ENCODE measurements at places on chromosomes 2 and 18.

- H3K27me3 ChIP-seq: no peaks in the 10 kb centered on the region
- no peak overlapping the region for H3K27ac ChIP-seq
- H3K36me3 ChIP-seq: no peaks in the 10 kb centered on the region
- no peak overlapping the region for H3K4me3 ChIP-seq
Measured at GRCh38 chr18:5964996-5965395, 69.7 kb upstream of the TMEM200C start.

- no peaks in the 10 kb centered on the region for H3K27me3 ChIP-seq
- DNase-seq: no peak
- no peaks in the 10 kb centered on the region for H3K36me3 ChIP-seq
- no peaks in the 10 kb centered on the region for H3K4me1 ChIP-seq
- H3K4me3 ChIP-seq: no peak overlapping the region
- H3K27ac ChIP-seq: no peak overlapping the region
Measured at GRCh38 chr2:223324402-223324801, 272.4 kb downstream of the KCNE4 start.

DNA sequence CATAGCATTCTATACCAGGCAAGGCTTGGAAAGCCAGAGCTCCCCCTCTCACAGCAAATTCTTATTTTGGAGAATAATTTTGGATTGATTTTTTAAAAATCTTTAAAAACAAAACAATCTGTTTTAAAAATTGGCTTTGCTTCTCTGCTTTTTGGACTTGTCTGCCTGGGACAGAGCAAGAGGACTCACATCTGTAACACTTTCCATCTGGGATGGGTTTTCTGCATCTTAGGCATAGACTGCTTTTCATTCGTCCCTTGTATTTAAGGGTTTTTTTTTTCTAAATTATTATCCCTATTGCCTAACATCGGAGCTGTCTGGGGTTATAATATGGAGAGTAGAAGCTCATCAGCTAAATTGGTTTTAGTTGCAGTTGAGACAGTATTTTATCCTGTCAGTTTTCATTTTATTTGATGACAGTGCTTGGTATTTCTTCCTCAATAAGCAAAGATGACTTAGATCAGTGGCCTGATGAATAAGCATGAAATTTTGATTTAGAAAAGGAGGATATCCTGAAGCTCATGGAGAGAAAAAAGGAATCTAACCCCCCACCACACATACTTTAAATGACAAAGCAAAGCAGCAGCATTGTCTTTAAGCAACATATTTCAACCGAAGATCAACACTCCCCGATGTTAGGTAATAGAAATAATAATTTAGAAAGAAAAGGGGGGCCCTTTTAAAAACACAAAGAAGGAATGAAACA, 2.3 kb upstream of the FZD7 start:
- H3K4me1 ChIP-seq: peaks cover 13% of the 10 kb centered on the region
- no peak overlapping the region for H3K4me3 ChIP-seq
- peaks cover 38% of the 10 kb centered on the region for H3K27me3 ChIP-seq
- no peak for DNase-seq

GRCh38 chr18:33838054-33838453, 260.0 kb downstream of the ASXL3 start:
- H3K36me3 ChIP-seq: no peaks in the 10 kb centered on the region
- DNase-seq: no peak
- no peaks in the 10 kb centered on the region for H3K4me1 ChIP-seq
- H3K27me3 ChIP-seq: no peaks in the 10 kb centered on the region
- H3K4me3 ChIP-seq: no peak overlapping the region
- H3K27ac ChIP-seq: no peak overlapping the region

- no peaks in the 10 kb centered on the region for H3K27me3 ChIP-seq
- H3K4me3 ChIP-seq: no peak overlapping the region
- H3K4me1 ChIP-seq: no peaks in the 10 kb centered on the region
- no peak overlapping the region for H3K27ac ChIP-seq
- no peak for DNase-seq
Measured at GRCh38 chr2:15582710-15583357, 8.8 kb upstream of the DDX1 start.

Measured in activated CD4-positive, alpha-beta memory T cell treated with anti-CD3 and anti-CD28 coated beads, Interleukin-2, amount 10 ng/mL, durations not matched to agents 7 days and 5 days (primary cell).